ENCODE measurements at places on chromosomes 7 and 10. TPM values are rescaled to one million over a fixed set of nuclear protein-coding genes. Genes with fewer than 3 reads are reported as not detected.

Gene HIP1
- total RNA-seq = 4.1 TPM

Gene TEX47
- total RNA-seq = not detected

Gene CYP2C18
- 1.2 TPM for total RNA-seq

Gene DENND10
- 23.2 TPM for total RNA-seq

Gene VCL
- total RNA-seq = 26.1 TPM

- no peak for DNase-seq
These were observed 26.1 kb upstream of the GRID1 start for GRCh38 chr10:86392723-86393094.

- no peak for DNase-seq
These were observed 76.5 kb downstream of the PPP1R17 start for GRCh38 chr7:31763548-31763947.

GRCh38 chr10:74314166-74314565 is 163.1 kb downstream of the ADK start:
- DNase-seq = no peak

Data from activated CD4-positive, alpha-beta T cell treated with anti-CD3 and anti-CD28 coated beads, Interleukin-2, amount 10 ng/mL, durations not matched to agents 24 days and 14 days (primary cell).